Thoracic aorta (tissue), 2 donors: ENCODE measurements at places on chromosomes 1 and 21.

GRCh38 chr1:234725177-234726132 lies 115.5 kb upstream of the IRF2BP2 start:
- no peak for DNase-seq

DNA sequence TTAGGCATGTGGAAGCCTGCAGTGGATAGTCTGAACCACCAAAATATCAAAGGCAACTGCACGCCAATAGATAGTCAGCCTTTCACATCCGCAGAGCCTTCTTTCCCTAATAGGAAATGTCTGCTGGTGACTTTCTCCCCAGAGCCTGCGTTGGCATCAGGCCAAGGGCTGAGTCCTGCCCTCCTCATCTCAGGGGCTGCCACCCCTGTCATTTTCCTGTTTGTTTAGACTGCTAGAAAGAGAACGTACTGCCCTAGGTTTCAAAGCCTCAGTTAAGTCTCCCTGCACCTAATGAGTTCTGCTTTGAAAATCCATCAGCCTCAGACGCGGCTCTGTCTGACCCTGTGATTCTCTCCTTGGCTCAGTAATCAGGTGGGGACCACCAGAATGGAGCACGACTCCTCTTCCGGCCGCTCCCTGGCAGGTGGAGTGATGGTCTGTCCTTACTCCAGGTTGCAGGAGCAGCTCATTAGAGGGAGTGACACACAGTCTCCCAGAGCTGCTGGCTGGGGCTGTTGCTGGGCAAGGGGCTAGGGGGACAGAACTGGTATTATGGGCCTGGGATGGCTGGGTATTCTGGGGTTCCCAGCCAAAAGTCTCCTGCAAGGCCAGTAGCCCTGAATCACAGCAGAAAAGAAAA lies 27.3 kb downstream of the STUM start:
- no peak for DNase-seq

DNA sequence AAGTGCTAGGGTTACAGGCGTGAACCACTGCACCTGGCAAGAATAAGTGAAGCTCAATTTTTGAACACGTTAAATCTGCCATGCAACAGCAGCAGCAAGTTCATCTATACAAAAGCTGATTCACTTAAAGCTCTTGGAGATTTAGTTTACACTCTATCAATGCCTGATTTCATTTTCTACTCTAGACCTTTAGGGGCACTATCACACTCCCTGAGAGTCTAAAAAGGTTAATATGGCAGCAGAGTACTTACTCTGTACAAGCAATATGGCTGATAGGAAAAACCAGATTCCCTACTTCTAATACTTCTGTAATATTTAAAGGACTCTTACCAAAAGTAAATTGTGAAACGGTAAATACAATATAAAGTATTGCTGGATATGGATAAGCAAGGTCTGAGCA lies 4.8 kb downstream of the RBM34 start:
- DNase-seq, result no peak

- DNase-seq, result no peak
Measured at GRCh38 chr21:45499970-45500577, 42.2 kb downstream of the SLC19A1 start.

DNA sequence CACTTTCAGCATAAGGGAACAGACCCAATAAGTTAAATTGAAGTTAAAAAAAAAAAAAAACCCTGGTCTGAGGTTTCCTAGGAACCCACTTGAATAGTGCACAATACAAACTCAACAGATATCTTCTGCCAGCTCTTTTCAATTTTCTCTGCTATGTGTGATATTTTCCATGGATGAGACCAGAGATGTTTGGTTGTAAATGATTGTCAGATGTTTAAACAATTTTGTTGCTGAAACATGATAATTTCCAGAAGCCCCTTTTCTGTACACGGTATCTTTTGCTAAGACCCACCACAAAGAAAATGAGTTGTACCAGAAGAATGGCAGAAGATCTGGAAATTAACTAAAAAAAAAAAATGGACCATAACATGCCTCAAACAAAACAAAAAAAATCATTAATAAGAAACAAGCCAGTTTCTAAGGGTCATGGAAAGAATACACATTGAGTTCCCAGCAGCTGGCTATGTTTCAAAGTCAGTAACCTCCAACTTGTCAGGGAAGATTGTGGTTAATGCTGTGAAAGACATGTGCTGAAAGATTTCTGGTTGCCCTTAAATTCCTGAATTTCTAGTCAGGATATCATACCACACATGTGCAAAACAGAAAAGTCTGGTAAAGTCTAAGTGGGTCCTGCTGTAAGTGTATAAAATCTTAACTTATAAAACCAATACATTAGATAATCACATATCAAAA lies 35.6 kb upstream of the MGST3 start:
- no peak for DNase-seq

GRCh38 chr1:63704443-63704842 lies 69.4 kb upstream of the ROR1 start:
- DNase-seq, result no peak

DNA sequence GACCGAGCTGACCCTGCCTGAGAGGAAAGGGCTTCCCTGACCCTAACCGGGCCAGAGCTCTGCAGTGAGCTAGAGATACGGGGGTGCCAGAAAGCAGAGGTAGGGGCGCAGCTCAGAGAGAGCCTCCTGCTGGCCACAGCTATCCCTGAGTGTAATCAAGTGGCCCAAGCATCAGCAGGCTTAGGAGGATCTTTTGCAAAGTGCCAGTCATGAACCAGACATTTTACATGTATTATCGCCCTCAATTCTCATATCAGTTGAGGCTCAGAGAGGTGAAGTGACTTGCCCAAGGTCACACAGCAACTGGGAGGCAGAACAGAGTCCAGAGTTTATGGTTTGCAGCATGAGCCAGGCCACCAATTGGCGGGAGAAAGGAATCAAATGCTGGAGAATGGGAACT lies 7.0 kb upstream of the ID3 start:
- DNase-seq, result no peak

- no peak for DNase-seq
Measured at GRCh38 chr1:182338806-182339370, 52.7 kb downstream of the GLUL start.

- DNase-seq, result no peak
Measured at GRCh38 chr1:145720556-145720877, 1.2 kb downstream of the CD160 start.

GRCh38 chr1:68113966-68114365 lies 63.5 kb upstream of the DIRAS3 start:
- DNase-seq, result no peak

- no peak for DNase-seq
Measured at GRCh38 chr1:106536741-106537140, 519.7 kb upstream of the PRMT6 start.

- no peak for DNase-seq
Measured at GRCh38 chr21:15204970-15205286, 140.1 kb upstream of the NRIP1 start.

DNA sequence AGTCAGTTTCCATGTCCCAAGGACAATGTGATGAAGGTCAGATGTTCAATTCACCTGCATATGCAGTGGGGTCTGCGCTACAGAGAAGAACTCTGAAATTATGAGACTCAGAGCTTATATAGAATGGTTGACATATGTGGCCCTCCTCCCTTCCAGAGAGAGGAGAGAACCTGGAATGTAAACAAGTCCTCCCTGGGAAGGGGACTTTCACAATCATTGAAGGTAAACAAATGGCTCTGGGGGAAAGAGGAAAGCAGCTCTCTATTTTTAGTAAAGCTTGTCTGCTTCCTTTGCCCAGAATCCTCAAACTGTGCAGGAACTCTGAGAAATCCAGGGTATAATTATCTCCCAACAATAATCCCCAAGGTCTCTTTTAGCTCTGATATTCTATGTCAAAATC lies 9.8 kb downstream of the OVGP1 start:
- DNase-seq, result no peak

DNA sequence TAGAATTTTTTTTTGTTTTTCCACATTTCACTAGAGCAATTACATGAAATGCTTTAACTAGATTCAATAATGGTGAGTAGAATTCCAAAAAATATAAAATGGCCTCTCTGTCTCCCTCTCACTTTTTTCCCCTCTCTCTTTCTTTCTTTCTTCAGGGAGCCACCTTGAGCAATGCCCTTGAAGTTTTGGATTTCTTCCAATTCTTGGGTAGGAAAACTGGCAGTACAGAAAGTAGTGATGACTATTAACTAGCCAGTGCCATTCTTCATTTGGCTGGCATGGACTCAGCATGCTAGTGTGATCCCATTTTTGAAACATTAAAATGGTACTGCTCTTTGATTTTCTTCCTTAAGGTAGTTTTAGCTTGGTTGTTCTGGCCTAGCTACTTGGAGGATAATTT lies 4.5 kb upstream of the FNBP1L start:
- no peak for DNase-seq

DNA sequence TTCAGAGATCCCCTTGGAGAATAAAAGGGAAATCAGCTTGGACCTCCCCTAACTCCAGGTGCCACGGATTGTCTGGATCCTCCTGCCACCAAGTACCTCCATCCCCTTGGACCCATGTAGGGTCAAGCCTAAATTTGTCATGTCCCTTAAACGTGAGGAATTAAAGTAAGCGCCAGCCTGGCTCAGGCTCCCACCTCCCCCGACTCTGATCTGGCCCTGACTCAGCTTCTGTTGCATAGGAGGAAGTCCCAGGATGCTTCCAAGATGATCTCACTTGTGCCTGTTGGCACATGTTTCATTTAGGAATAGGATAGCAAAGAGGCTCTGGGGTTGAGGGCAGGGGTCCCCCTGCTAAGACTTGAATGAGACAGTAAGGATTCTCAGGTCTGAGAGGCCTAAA lies 231.9 kb upstream of the JUN start:
- no peak for DNase-seq

- no peak for DNase-seq
Measured at GRCh38 chr1:199226163-199226562, 587.3 kb downstream of the PTPRC start.

GRCh38 chr1:77014073-77014788 lies 147.0 kb downstream of the ST6GALNAC5 start:
- DNase-seq, result no peak

GRCh38 chr21:38355992-38356781 lies 99.4 kb downstream of the KCNJ15 start:
- no peak for DNase-seq

DNA sequence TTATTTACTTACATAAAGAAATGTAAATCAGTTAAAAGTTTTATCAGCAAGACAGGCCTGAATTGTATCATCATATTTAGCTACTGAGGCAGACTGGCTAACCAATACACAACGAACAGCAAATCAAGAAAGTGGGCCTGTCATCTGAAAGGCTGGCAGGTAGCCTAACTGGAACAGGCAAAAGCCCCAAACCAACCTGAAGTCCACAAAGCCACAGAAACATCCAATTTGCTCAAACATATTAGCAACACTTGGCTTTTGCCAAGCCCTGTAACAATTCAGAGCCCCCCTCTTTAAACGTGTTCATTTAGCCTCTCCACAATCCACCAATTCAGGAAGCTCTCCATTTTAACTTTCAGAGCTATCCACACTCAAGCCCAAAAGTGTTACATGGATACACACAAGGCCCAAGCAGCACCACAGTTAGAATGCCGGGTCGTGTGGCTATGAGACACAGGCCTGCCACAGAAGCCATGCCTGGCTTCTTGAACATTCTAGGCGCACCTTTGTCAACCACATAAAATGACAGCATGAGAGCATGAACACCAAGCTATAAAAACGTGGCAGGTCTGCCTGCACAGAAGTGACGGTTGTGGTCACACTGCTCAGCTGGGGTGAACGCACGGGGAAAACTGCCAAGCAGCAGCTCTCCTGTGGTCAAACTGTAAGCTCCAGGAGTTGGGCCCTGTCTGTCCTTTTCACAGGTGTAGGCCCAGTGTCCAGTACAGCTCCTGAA lies 49.3 kb downstream of the CD34 start:
- DNase-seq, result no peak

DNA sequence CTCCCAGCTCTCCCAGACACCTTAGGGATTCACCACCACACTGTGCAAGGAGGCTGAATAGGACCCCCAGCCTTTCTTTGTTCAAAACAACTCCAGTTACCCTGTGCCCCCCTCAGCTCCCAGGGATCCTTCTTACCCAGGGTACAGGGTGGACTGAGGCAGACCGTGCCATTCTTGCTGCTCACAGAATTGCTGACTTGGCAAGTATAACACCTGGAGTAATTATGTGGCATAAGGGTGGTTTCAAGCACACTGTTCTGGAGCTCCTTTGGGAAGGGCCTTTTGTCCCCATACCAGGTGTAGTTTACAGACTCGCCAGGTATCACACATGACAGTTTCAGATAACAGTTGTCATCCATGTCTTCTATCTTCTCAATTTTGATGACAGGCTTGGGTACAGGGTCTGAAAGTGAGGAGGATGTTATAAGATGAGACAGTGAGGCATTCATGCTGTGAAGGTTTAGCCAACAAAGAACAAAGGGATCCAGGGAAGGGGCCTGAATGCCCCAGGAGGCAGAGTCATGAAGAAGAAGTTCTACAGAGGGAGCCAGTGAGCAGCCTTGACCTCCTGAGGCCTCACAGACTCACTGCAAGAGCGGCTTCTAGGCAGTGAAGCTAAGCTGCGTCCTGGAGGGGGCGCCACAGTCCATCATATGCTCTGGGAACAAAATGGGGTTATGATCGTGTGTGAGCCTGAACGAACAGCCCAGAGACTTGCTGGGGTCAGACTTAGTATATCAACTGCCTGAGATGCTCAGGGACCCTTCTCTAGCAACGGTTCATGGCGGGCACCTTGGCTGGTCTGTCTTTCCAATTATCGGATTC lies 30.3 kb downstream of the CD48 start:
- DNase-seq, result no peak

- DNase-seq, result no peak
Measured at GRCh38 chr1:21149855-21150432, 26.8 kb downstream of the EIF4G3 start.

DNA sequence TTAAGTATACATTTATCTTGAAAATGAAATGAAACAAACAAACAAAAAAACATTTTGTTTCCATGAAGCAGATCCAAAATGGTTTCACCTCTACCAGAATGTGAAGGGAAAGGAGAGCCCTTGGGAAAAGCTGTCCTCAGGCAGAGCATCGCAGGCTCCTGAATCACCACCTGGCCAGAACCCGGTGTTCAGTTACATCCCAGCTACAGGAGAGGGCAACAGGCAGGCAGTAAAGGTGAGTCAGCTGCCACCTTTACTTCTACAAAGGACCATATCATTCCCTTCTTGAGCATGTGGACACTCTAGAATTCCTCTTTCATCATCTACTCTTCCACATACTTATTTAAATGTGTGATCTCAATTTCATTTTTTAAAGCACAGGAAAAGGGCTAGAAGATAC lies 151.2 kb downstream of the PIGK start:
- DNase-seq, result no peak
